Stimulated activated effector memory CD8-positive, alpha-beta T cell treated with anti-CD3 and anti-CD28 coated beads, Interleukin-12 subunit alpha, Interleukin-12 subunit beta, amount 100 ng/mL, for 72 hours (primary cell): ENCODE measurements at places on chromosomes 11 and 22.

- DNase-seq = no peak
These were observed 50.3 kb downstream of the TEAD1 start for GRCh38 chr11:12724301-12725054.

- no peak for DNase-seq
These were observed 106.4 kb upstream of the FGF3 start for GRCh38 chr11:69925366-69926196.

DNA sequence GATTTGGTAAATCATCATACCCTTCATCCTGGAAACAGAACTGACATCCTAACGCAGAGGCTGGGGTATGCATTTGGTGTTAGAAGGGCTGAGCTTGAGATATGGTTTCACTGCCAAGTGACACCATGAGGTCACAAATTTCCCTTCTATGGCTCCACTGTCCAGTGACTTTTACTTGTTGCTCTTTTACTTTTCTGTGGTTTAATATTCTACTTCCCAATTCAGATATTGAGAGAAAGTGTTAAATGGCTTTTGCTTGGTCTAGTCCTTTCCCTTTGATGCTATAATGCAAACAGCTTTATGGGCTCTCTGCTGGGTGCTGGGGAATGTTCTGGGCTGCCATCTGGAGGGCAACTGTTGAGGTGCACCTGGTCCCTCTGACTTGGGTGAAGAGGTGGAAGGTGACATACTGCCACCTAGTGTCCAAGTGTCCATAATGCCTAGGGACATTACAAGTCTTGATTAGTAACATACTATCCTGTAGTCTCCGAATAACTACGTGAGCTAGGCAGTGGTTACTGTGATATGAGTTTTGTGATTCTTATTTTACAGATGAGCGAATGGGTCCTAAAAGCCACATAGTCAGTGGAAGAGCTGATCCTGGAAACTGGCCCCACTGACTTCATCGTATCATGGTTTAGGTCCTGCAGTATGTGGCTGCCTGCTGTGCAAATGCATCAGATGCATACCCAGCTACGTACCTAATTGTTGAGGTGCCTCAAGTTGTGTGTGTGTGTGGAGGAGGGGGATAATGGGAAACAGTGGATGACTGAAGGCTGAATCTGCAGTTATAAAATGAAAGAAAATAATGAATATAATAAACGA, 149.1 kb upstream of the RAG2 start:
- peak; percentile 78 for DNase-seq

- DNase-seq = no peak
These were observed 14.2 kb downstream of the PRR33 start for GRCh38 chr11:1877211-1878136.

DNA sequence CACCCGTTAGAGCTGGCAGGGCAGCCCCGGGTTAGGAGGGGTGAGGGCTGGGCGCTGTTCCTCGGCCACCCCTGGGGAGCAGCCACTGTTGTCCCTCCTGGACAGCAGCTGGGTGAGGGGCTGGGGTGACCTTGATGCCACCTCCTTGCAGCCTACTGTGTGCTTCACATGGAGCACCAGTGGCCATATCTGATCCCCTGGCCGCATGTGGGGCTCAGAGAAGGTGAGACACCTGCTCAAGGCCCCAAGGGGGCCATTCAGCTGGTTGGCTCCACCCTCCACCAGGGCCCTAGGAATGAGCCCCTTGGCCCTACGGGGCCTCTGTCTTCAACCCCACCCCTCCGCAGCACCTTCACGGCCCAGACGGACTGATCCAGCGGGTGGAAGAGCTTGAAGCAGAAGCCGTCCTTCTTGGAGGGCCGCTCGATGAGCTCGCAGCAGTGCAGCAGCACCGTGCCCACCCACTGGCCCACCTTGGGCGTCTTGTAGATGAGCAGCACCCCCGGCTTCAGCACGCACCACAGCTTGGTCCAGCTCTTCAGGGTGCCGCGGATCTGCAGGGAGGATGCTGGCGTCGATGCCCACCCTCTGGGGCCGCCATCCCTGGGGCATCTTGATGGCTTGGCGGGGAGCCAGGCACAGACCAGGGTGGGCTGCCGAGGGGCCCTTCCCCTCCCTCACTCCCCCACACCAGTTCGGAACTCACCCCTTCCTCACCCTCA, 44.9 kb downstream of the OSBPL5 start:
- DNase-seq = no peak

DNA sequence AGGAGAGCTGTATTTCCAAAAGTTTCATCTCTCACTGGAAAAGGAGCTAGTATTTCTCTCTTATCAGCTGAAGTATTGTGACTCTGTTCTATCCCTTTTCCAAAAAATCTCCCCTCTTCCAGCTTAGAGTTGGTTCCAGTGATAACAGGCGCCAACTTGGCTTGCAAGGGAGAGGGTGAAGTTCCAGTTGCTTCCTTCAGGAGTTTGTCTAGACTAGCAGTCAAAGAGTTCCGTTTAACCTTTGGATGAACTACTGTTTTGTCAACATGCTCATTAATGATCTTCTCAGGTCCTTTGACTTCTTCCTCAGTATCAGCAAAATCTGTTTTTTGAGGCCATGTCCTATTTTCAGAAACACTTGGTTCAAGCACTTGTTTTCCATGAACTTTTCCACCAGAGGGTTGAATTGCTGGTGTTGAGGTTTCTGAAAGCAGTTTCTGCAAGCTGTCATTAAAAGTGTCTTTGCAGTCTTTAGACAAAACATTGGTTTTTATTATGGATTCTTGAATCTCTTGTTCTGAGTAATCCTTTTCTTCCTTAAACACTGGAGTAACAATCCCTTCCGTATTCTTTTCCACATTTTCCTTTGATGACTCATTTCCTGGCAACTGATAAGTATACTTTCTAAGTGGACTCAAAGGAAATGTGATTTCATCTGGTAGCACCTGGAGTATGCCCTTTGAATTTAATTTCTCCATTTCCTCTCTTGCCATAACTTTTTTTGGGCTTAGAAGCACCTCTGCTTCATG, 39.7 kb upstream of the CCDC89 start:
- DNase-seq = no peak

DNA sequence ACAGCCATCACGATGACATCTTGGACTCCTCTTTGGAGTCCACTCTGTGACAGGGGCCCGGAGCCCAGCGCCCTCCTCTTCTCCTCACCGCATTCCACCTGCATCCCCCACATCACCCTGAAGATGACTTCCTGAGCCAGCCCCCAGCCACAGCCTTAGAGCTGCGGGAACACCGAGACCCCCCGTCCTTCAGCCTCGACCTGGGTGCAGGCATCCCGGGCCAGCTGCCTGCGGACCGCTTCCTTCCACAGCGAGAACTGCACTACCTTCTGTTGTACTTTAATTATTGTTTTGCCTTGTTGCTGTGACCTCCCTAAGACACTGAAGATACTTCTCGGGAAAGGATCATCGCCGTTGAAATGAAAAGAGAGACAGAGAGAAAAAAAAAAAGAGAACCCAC, 42.1 kb downstream of the DBX1 start:
- DNase-seq = no peak

- DNase-seq = no peak
These were observed 72.4 kb downstream of the RTL6 start for GRCh38 chr22:44425694-44426045.

- no peak for DNase-seq
These were observed 4.4 kb downstream of the DCPS start for GRCh38 chr11:126308271-126308671.

- no peak for DNase-seq
These were observed 168.5 kb downstream of the ARHGAP42 start for GRCh38 chr11:100855466-100856067.

DNA sequence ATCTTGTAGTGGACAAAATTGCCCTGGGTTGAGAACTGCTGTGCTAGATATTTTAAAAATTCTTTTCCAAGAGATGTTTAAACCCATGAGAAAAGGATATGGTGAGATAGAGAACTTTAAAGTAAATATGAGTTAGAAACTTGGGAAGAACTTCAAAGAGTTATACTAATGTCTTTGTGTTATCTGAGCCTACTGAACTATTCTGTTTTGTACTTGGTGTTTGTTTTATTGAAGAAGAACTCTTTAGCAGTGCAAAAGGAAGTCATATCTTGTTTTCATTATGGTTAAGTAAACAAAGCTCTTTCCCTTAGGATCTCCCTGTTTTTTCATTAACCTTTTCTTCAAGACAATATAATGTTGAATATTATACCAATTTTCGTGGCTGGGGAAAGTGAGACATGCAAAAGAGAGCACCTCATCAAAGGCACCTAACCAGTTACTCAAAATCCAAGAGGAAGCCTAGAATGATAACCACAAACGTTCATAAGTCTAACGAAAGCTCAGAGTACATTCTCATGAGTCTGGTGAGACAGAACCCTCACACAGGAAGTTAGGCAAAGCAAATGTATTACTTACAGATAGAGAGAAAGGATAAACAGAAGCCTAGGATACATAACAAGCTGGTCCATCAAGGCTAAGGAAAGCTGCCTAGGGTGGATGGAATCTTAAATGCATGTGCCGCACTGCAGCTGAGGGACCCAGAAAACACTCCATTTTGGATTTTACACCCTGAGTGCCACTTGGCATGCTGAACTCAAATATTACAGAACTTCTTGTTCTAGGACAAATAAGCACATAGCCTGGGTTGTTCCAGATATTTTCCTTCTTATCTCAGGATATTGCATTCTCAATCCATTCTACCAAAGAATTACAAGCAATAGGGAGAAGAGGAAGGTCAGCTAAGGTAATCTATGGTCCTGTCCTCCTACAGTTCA, 112.5 kb upstream of the ANO3 start:
- DNase-seq = no peak

- DNase-seq = no peak
These were observed 3.4 kb downstream of the KCNK7 start for GRCh38 chr11:65591939-65592857.

- no peak for DNase-seq
These were observed 626.3 kb downstream of the TBC1D22A start for GRCh38 chr22:47388778-47389177.

DNA sequence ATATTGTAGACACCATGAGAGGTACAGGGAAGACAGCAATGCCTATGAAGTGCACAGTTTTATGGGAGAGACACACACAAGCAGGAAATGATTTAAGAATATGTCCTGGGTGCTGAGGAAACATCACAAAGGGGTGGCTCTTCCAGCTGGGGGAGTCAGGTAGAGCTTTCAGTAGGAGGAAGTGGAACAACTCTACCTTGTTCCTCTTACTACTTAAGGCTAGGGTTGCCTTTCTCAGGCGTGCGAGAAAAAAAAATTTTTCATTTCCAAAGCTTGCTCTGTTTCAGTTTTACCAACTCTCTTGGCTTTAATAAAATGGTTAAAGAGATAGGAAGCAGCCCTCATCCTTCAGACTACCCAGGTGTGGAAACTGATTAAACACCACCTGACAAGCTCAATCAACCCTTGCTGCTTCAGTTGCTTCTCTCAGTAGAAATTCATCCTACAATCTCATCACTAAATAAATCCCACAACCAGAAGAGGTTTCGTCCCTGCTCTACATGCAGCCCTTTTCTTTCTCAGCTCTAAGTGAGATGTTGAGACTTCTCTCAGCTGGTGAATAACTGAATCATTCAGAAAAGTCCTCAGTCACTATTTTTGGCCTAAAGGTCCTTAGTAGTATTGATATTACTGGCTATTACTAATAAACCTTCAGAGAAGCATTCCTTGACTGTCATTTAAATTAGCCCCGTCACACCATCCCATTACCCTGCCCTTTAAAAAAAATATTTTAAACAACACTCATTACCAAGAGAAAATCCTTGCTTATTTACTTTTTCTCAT, 5.9 kb downstream of the ABTB2 start:
- DNase-seq = no peak

DNA sequence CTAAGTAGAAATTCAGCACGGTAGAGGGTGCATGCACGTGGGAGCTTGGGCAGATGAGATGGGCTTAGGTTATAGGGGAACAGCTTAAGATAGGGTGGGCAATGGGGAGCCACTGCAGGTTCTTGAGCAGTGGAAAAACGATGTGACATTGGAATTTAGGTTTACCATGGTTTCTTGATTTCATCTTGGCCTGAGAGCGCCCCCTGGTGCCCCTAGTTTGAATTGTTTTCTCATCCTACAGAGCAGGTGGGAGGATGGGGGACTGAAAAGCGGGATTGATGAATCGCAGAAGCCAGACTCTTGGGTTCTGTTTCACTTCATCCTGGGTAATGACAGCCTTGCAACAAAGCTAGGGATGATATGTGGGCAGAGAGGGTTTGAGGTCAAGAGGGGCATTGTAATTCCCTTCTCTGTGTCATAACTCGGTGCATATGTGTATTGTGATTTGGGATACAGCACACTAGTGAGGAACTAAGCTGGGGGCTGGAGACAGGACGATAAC, 6.7 kb upstream of the MCAM start:
- peak; percentile 78 for DNase-seq

- DNase-seq = no peak
These were observed 60.3 kb downstream of the CWF19L2 start for GRCh38 chr11:107397357-107397756.

DNA sequence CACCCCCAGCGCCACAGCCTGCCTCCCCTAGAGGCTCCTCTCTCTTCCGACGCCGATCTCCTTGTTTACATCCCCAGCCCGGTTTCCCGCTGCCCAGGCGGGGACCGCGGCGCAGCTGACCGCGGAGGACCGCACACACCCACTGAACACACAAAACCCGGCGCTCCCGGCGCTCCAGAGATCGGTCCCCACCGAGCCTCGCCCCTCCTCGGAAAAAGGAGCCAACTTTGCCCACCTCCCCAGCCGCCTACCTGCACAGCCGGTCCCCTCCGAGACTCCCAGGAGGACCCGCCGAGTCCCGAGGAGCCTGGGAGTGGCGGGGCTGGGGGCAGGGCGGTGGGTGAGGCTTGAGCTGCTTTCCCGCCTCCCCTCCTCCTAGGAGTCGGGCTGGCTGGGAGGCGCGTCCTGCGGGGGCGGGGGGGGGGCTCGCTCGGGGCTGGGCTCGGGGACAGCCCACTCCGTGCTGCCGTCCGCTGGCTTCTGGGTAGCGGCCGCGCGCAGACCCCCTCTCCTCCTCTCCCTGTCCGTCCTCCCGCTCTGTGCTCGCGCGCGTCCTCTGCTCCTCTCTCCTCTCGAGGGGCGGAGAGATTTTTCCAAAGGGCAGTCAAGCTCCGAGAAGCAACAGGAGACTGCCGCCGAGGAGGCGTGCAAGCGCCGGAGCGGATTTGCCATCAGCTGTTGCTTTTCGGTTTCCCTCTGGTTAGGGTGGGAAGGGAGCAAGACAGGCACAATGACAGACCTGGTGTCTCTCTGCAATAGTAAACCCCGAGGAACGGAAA, at the start of gene FXYD6:
Gene FXYD6 (minus strand): TSS at position 318 of the 779 bp plus-strand sequence. CDS start 33,882 bp downstream, outside the sequence.
- DNase-seq = no peak

DNA sequence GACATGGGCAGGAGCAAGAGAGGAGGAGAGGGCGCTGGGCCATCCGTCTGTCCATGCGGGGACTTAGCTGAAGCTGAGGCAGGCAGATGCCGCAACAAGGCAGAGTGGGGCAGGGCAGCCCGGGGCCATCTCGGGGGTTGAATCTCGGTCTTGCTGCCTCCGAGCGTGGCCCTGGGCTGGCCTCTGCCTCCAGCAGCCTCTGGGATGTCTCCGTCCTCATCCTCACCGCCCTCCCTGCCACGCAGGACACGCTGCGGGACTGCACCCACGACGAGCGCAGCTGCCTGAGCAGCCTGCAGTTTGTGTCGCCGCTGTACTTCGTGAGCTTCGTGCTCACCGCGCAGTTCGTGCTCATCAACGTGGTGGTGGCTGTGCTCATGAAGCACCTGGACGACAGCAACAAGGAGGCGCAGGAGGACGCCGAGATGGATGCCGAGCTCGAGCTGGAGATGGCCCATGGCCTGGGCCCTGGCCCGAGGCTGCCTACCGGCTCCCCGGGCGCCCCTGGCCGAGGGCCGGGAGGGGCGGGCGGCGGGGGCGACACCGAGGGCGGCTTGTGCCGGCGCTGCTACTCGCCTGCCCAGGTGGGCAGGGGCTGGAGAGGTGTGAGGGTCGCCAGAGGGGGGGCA, 108.4 kb downstream of the CACNA1I start:
- no peak for DNase-seq
